Forelimb muscle (tissue), 1 donor: ENCODE measurements at places on chromosomes 3 and 15. TPM values are rescaled to one million over a fixed set of nuclear protein-coding genes. Genes with fewer than 3 reads are reported as not detected.

Gene P2RY13
- 1.1 TPM for polyA plus RNA-seq

GRCh38 chr15:54577476-54578250 lies 599.4 kb downstream of the UNC13C start:
- DNase-seq = peak; percentile 75

Gene H1-8
- not detected for polyA plus RNA-seq

Gene CCPG1
- 29.4 TPM for polyA plus RNA-seq

GRCh38 chr15:70080347-70080746 lies 17.4 kb downstream of the TLE3 start:
- no peak for DNase-seq

- peak; percentile 92 for DNase-seq
Observed at GRCh38 chr3:64073158-64073761, 50.0 kb upstream of the PSMD6 start.
